ENCODE measurements at places on chromosomes 6 and 20.

DNA sequence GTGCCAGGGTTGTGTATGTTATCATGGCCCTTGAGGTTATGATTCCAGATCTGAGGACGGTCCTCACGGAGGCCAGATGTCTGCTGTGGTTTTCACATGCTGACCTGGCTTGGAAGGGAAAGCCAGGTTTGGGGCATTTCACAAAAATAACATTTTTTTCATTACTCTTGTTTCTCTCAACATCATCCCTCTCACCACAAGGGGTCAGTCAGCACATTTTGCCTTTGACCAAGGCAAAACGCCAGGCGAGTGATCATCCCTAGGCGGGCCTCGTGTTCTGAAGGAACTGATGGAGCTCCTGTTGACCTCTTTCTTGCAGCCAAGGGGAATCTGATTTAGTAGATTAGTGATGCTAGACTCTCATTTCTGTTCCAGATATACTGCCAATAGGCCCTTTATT, 133.5 kb downstream of the TBC1D7 start:
- DNase-seq, result peak; percentile 85

DNA sequence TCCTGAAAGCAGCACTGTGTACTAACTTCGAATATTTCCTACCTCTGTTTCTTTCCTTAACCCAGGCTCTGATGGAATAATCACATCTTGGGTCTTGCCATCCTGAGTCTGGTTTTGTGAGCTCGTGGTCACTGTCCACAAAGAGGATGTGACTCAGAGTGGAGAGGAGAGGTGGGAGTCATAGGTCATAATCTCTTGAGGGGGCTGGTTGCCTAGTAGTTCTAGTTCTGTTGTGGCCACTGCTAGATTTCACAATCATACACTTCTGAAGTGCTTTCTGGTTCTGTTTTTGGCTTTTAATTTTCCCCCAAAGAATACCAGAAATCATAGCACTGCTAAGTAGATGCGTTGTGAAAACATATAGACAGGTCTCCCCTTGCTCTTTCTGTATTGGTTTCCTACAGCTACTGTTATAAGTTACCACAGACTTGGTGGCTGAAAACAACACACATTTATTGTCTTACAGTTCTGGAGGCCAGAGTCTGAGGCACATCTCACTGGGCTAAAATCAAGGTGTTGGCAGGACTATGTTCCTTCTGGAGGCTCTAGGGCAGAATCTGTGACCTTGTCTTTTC, 102.8 kb downstream of the NRSN1 start:
- no peak for DNase-seq

- no peak for DNase-seq
These were observed 43.7 kb upstream of the PMEPA1 start for GRCh38 chr20:57753332-57754164.

DNA sequence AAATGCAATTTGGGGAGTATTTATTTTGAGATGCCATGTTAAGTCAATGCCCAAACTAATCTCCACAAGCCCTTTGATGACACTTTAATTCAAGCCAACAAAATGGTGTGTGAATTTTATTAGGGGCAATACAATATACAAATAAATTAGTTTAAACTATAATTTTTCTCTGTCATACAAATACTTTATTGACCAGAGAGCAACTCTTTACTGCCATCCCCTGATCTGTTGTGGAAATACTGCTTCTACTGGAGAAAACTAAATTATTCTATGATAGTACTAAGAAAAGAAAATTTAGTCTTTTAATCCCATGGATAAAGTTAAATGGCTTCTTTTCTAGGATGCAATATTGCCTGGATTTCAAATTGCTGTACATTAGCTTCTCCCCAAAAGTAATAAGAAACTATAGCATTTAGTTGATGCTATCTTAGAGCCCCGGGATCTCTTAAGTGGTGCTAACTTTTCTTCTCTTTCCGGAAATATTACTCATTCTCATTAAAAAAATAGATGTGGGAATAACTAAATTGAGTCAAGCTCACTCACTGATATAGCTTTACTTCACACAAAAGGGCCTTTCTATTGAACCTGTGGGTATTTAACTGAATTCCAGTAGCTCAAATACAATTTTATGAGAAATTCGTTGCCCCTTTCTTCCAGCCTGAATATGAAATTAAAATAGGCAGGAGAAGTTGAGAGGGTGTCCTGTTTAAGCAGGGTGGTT, 49.2 kb downstream of the SMPDL3A start:
- DNase-seq, result no peak

GRCh38 chr20:25294459-25295385, 46.8 kb downstream of the PYGB start:
- DNase-seq, result peak; percentile 85

- DNase-seq, result peak; percentile 21
These were observed 495.4 kb downstream of the CDH26 start for GRCh38 chr20:60453388-60454246.

- no peak for DNase-seq
These were observed 116.8 kb downstream of the OTOR start for GRCh38 chr20:16864963-16865362.

DNA sequence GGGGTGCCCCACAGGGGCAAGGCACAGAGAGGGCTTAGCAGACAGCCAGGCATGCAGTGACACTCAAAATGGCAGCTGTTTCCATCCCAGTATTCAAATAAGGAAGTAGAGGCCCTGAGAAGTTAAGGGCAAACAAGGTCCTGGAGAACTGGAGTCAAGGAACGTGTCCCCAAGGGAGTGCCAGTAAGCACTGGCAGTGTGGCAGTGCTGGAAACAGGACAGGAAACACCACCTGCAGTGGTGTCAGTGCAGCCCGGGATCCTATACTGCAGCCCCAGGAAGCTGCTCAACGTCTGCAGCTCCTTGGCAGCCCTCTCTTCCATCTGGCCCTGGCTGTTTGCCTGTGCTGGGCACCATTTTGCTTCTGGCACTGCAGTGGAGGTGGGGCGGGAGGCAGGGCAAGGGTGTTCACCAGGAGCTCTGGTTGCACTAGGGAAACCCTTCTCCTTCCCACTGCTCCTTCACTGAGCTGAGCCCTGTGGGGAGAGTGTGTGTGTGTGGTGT, 56.3 kb downstream of the EDN3 start:
- no peak for DNase-seq

DNA sequence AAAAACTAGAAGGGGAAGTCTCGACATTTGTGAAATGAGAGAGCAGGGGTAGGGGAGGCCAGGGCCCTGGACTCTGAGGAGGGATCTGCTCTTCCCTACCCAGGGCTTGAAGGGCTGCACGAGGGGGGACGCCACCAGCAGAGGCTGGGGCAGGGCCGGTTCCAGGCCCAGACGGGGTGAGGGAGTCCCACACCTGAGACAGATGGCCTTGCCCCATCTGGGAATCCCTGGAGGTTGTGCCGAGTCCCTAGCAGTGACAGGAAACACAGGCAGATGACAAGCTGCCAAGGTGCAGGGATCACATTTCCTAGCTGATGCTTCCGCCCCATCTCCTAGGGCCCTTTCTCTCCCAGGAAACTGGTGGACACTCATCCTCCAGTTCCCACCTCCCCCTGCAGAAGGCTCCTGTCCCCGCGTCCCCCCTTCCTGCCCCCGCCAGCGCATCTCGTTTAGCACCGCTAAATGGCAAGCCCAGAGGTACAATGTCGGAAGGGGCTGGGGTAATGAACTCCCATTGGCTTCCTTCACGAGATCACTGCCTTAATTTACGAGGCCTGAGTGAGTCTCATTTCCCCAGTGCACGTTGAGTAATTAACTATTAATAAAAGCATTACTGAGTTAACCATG, 35.2 kb upstream of the CDH22 start:
- peak; percentile 59 for DNase-seq

GRCh38 chr6:121691126-121691551, 255.7 kb downstream of the GJA1 start:
- DNase-seq, result no peak

DNA sequence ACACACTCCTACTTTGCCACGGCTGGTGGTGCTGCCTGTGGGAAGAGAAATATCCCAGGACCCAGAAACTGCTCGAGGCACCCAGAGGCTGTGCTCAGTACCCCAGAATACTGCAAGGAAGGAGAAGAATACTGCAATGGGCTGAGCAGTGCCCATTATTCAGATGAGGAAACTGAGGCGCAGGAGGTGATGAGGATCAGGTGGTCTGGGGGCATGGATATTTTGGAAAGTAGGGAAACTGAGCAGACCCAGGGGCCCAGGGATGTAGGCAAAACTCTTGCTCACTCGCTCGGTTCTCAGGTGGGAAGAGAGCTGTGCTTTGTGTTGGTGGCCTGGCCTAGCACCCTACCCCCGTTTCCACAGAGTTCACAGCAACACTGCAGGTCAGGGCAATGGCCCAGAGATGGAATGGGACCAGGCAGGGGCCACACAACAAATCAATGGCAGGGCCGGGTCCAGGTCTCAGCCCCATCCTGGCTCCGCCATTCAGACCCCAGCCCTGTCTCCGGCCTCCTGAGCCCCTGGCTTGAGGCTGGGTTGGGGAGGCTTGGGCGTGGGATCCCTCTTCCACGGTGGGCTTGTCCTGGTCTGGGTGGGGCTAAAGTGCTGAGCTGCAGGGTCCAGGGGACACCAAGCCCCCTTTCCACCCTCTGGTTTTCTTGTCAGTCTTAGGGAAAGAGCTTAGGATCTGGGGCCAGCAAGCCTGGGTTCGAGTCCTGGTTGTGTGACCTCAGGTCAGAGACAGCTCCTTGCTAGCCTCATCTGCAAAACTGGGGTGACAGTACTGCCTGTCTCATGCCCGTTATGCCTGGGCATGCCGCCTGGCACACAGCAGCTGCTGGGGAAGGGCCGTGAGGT, 33.9 kb downstream of the SUN5 start:
- DNase-seq, result no peak

- DNase-seq, result no peak
These were observed 161.3 kb downstream of the PHACTR3 start for GRCh38 chr20:59765599-59766177.

- DNase-seq, result no peak
These were observed 39.7 kb downstream of the PREP start for GRCh38 chr6:105363100-105363754.

DNA sequence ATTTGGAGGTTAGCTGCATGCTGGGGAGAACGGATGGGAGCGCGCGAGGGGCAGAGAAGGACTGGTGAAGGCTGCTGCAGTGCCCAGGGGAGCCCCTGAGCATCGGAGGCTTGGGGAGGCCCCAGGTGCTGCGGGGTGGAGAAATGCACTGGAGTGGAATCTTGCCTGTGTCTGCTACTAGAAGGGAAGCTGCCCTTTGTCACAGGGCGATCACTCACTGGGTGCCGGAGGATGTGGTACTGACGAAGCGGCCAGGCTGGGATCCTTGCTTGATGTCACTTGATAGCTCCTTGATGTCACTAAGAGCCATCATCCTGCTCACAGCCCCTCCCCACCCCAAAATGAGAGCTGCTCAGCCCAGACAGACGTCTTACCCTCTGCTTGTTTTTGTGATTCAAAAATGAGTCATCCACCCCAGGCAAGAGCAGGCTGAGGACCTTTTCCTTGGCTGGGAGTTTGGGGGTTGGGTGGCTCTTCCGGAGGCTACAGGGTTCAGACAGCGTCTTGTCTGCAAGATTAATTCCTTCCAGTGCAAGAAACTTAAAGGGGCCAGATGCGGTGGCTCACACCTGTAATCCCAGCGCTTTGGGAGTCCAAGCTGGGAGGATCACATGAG, 62.6 kb upstream of the PMEPA1 start:
- DNase-seq, result no peak

GRCh38 chr20:40728996-40729395, 40.0 kb upstream of the MAFB start:
- DNase-seq, result no peak

GRCh38 chr6:95175927-95176675, 401.2 kb upstream of the MANEA start:
- no peak for DNase-seq

DNA sequence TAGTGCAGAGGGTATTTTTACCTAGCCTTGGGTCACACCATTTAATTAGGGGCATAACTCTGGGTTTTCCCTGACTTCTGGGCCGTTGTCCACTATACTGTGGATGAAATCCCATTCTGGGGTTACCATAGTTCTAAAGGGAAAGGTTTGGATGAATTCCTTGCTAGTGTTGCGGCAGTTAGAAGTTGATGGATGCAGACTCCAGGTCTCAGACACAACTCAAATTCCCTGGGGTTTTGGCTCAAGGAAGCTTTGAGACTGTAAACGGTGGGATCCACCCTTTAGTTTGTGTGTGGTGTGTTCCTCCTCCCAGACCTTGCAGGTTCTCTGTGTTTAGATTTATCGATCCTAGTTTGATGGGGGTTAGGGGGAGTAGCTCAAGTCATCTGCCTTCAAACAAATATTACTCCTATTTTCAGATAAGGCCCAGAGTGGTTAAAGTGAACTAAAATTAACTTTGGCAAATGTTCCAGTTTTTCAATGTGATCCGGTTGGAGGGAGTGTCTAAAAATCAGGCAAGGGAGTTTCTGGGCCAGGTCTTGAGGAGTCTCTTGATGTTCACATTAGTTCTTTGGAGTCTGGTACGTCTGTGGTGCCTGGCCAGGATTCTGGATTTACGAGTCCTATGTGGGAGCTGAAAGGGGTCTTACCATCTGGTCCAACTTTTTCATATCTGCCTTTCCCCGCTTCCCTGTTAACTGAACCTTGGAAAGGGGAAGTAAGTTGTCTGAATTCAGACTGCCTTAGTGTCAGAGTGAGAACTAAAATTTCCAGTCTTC, 1.5 kb downstream of the RALY start:
- DNase-seq, result no peak

DNA sequence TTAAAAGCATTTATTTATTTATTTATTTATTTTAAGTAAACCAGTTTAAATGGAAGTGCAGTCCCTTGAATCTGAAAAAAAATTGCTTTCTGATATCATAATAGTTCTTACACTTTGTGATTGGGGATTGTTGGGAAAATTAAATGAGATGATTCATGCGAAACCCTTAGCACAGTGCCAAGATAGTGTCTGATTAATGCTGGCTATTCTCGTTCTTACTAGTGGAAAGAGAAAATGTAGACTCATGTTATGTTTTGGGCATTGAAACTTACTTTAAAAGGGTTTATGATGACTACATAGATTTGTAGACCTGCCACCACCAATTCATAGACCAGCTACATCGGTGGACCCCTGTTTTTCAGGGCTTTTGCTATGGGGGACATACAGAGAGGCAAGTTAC, 229.2 kb upstream of the ZFP64 start:
- DNase-seq, result no peak

- peak; percentile 49 for DNase-seq
These were observed 25.2 kb downstream of the TBPL1 start for GRCh38 chr6:133977983-133978895.

DNA sequence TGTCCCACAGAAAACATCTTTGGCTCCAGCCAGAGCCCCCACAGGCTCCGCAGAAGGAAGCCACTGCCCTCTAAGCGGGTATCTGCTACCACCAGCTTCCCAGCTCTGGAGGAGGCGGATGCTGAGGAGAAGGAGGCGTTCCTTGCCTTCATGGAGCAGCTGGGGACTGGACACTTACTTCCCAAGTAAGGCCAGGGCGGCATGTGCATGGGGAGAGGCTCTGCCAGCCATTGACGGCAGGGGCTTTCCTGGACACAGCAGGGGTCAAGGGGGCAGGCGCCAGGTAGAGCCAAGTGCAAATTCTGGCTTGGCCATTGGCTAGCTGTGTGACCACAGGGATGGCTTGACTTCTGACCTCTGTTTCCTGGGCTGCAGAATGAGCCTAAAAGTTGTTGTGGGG, 17.8 kb downstream of the RAB44 start:
- DNase-seq, result no peak

DNA sequence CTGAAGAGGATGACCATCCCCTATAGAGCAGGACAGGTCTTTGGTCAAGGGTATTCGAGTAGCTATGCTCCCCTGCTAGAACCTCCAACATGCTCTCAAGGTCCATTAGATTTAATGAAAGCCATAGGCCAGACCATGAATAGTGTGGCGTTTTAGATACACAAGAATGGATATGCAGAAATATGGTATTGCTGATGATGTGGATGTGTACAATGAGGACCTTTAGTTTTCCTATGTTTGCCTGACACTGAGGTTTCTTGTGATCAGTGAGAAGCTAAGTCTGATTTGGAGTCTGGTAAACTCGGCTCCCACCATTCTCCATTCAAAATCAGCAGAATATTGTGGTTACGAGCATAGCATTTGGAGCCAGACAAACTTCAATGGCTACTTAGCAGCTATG, 125.6 kb downstream of the TSHZ2 start:
- no peak for DNase-seq

Measured in WERI-Rb-1 (cell line).